Bone marrow (tissue), 2 donors: ENCODE measurements at places on chromosomes 4 and X.

DNA sequence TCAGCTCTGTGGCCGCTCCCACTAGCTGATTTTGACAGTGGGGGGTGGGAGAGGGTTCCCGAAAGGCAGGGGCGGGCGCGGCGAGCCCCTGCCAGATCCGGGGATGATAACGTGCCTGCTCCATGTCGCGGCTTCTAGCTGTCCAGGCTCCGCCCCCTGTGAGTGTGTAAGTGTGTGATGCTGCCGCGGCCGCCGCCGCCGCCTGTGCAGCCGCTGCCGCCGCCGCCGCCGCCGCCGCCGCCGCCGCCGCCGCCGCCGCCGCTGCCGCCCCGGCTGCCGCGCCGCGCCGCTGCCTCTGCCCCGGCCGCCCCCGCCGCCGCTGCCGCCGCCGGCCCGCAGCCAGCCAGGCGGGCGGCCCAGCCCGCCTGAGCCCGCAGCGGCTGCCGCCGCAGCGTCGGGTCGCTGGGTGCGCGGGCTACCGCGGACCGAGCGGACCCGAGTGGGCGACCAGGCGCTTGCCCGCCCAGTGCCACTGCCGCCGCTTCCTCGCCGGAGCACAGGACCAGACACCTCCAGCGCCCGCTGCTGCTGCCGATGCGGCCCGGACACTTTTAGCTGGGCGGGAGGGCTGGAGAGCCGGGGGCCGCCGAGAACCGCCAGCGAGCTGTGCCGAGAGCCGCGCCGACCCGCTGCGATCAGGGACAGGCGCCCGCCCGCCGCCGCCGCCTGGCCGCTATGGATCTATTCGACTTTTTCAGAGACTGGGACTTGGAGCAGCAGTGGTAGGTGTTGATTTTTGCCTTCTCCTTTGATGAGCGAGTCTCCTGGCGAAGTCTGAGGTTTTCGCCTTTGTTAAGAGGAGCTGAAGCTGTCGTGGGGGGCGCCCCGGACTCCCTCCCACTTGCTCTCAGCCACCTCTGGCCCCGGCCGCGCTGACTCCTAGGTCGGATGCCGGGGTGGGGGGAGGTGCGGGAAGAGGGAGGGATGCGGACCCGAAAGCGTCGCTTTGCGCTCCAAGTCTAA lies at the start of gene AFF2:
Gene AFF2 (plus strand): TSS at position 195 of the 963 bp plus-strand sequence. CDS start 481 bp downstream, at position 676.
- no peak for DNase-seq

GRCh38 chr4:790466-790820 lies 35.5 kb downstream of the CPLX1 start:
- no peak for DNase-seq

GRCh38 chr4:154064244-154064643 lies 275.4 kb upstream of the SFRP2 start:
- no peak for DNase-seq

GRCh38 chr4:156858071-156858470 lies 113.5 kb downstream of the PDGFC start:
- no peak for DNase-seq

DNA sequence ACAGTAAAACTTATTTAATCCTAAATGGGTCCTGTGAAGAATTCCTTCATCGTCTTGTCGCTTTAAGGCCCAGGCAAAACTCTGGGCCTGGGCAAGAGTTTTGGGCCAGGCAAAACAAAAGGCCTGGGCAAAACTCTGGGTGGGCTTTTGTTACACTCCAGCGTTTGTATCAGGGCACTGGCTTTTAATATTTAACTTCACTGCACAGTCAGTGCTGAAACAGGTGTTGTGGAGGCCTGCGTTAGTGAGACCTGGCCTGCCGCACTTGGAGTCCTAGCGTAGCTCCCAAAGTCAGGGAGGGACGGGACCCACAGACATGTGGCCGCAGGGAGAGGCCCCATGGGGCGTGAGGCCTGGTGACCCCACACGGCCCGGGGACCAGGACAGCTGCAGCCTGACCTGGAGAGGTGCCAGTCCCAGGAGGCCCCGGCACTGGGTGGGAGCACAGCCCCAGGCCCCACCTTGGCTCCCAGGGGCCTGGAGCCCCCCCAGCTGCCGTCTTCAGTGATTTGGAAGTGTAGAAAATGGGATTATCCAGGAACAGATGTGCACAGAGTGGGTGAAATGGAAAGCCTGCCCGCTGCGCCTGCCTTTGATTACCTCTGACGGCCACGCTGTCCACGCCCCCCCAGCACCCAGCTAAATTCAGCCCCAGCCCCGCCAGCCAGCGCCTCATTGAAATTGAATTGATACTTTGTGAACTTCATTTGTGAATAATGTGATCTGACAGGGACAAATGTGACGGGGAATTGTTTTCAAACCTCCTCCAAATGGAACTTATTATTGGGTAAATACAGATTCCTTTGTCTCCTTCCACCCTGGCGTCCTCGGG lies 132.9 kb upstream of the NKX1-1 start:
- no peak for DNase-seq

DNA sequence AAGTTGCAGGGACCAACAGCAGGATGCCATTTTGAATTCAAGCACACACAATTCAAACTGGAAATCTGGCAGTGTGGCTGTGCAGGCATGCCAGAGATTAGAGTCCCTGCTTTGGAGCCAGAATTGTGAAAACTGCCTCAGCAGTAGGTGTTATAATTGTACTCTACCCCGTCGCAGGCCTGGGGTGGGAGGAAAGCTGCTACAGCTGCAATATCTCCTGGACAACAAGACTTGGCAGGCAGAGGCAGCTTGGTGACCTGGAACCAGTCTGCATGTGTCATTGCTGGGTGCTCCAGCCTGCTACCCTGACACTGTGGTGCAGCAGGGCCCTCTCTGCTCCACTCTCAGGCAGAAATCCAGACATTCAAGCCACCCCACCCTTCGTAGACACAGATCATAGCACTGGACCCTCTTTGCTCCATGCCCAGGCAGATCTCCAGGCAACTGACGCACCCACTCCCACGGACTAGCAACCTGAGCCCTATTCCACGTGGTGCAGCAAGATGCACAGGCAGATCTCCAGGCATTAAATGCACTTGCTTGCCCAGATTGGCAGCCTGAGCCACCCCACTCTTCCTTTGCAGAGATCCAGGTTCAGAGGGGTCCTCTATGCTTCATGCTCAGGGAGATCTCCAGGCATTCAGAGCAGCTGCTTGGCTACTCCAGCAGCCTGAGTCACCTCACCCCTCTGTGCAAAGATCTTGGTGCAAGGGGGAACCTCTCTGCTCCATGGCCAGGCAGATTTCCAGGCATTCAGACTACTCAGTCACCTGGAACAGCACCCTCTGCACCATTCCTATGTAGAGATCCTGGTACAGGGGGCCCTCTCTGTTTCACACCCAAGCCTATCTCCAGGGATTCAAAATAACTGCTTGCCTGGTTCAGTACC lies 140.5 kb downstream of the LRBA start:
- no peak for DNase-seq

DNA sequence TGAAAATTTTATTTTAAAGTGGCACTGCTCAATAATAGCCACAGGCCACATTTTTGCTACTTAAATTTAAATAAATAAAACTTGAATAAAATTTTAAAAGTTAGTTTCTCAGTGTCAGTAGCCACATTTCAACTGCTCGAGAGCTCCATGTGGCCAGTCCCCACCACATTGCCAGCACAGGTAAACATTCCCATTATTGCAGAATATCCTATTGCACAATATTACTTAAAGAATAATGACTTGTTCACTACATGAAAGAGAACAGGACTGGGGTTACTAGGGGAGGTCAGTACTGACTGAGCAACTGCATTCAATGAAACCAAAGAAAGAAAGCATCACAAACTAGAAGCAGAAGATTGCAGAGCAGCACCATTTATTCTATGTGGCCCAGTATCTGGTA lies 2201.6 kb upstream of the TENM3 start:
- DNase-seq, result no peak

GRCh38 chrX:141936080-141936479 lies 32.4 kb downstream of the MAGEC1 start:
- DNase-seq, result no peak

GRCh38 chr4:16843831-16844508 lies 54.5 kb downstream of the LDB2 start:
- no peak for DNase-seq

DNA sequence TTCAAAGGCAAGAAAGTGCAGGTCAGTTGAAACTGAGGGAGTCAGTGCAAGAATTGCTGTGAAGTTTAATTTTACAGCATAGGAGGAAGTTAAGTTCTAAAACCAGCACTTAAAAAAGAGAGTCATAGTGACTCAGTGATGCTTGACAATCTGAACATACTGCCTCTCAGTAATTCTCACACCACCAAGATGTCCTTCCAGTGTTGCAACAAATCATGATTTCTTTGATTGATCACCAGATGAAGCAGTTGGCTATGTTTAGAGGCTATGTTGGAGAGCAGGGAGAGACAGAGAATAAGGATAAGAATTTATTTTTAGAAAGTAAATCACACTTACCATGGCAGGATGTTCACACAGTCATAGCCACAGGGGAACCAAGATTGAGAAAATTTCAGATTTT lies 13.2 kb downstream of the TRIM2 start:
- no peak for DNase-seq

DNA sequence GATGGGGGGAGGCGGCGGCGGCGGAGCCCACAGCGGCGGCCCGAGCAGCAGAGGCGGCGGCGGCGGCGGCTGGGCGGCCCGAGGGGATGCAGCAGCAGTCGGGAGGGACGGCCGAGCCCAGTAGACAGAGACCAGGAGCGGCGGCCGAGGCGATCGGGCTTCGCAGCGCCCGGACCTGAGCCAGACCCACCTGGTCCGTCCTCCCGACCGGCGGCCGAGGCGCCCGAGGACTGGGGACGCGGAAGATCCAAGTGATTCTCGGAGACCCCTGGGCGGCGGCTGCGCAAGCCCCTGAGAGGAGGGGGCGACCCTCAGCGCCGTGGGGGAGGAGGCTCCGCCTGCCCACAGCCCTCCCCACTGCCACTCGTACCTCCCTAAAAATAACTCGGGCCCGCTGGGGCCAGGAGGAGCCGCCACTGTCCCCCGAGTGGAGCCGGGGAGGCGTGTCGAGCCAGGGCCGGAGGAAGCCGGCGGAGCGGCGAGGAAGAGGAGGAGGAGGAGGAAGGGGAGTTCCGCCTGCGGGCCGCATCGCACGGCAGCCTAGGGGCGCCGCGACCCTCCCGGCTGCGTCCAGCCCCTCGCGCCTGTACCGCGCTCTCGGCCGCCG lies 608 bp downstream of the RAPGEF2 start:
- no peak for DNase-seq

GRCh38 chr4:160247091-160247656 lies 1144.3 kb downstream of the RAPGEF2 start:
- no peak for DNase-seq

DNA sequence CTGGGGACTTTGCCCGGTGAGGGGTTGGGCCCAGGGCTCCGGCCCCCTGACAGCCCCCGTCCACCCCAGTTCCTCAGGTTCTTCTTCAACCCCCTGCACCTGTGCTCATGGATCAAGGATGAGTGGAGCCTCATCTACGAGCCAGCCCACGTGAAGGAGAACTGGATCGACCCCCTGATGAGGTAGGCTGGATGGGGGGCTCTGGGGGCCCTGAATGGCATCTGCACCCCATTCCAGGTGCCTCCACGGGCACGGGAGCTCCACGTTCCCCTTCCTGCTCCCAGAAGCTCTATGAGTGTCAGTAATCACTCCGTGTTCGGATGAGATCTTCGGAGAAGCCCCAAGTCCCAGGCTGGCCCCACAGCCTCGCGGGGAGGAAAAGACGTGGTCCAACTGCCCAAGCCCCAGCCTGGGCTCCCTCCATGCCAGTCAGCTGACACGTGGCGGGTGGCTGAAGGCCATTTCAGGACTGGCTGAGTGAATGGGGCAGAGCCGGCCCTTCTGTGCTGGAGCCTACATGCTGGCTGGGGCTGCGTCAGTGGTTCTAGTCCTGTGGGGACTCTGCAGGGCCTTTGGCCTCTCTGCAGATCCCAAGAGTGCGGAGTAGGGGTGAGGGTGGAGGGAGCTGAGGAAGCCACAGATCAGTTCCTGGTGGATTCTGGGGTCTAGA lies 24.4 kb downstream of the CFAP99 start:
- no peak for DNase-seq

- no peak for DNase-seq
Measured at GRCh38 chr4:54144661-54145171, 44.8 kb downstream of the GSX2 start.

- DNase-seq, result no peak
Measured at GRCh38 chr4:98688411-98689290, 30.2 kb upstream of the TSPAN5 start.

DNA sequence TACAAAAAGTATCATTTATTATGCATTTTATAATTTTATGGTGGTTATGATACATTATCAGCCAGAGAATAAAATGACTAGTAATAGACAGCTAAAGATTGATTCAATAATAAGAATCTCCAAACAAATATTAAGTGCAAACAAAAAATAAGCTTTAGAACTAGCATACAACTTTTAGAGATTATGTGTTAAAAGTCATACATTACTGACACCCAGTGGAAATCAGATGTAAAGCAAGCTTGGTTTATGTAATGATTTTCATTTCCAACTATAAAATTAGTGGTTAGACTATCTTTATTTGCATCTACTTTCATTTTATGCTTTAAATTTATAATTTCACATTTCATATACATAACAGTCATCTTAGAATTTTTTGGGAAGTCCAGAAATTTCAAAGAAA lies 57.7 kb downstream of the IL13RA2 start:
- no peak for DNase-seq

- no peak for DNase-seq
Measured at GRCh38 chr4:5706486-5707290, 1.7 kb downstream of the EVC2 start.

- DNase-seq, result peak; percentile 63
Measured at GRCh38 chr4:109278594-109279031, 23.8 kb downstream of the COL25A1 start.

DNA sequence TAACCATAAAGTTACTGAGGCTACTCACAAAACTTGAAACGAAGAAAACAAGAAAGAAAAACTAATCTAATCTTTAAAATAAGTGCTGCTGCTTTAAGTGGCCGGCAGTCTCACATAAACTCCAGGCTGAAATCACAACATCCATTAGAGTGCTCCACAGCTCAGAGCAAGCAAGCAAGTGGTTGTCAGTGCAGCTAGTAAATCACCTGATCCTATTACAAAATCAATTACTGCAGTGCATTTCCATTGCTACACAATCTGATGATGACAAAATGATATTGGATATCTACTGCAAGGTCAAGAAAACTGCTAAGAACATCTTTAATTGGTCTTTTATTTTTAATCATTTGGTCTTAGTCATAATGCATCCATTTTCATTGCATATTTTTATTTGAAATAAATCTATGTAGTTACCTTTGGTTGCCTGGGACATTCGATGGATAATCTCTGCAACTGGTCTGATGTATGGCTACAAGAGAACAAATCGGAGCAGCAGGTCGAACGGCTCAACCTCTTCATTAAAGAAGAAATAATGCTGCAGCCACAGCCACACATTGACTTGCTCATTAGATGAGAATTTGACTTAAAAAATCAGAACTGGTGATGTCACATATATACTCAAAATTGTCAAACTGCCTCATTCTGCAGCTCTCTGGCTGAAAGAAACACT lies 87.7 kb downstream of the FBXW7 start:
- no peak for DNase-seq

DNA sequence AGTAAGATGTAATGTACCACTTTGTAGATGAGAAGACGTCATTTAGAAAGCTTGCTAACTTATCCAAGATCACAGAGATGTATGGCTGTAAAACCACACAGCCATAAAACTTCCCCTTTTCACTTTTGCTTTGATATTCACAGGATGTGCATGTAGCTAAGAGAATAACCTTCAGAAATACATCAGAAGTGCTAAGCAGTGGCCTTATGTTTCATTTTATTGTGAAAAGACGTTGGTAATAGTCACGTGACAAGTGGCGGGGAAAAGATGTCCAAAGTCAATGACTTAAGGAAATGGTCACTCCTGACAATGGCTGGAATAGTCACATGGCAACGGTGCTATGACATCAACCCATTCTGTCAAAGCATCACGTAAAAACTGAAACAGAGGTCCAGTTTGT lies 12.9 kb upstream of the WDR17 start:
- no peak for DNase-seq

GRCh38 chrX:18666614-18667013 lies 5.3 kb downstream of the RS1 start:
- no peak for DNase-seq
